GF-D8 (cell line): ENCODE measurements at places on chromosomes 1 and 21.

DNA sequence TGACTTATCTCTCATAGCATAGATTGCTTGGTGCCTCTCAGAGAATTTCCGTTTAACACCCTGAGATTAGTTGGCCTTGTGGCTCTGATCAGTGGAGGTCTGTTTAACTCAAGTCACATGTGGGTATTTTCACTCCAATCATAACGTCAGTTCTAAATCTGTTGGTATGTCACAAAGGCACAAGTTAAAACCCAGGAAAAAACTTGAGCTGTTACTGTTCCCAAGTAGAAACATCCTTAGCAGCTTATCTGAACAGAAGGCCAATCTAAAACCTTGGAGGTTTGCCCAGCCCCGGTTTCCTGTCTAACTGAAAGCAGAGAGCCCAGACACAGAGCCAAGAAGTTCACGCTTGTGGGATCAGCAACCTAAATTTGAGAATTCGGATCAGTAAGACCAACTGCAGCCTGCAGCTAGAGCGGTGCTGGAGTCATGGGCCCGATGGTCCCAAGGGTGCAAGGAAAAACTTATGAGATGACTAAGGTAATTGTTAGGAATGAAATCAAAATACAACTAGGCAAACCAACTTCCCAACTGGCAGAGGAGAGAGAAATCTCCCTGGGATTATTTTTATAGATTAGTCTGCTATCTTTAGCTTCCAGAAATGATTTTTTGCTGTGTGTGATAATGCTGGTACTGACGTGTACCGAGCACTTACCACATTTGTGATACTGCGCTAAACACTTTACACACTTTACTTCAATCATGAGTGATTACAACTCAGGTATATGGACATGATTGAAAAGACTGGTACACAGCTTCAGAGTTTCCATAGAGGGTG is 90.2 kb upstream of the C1orf21 start:
- DNase-seq = no peak

- no peak for DNase-seq
Observed at GRCh38 chr1:208724079-208724478, 479.9 kb upstream of the PLXNA2 start.

DNA sequence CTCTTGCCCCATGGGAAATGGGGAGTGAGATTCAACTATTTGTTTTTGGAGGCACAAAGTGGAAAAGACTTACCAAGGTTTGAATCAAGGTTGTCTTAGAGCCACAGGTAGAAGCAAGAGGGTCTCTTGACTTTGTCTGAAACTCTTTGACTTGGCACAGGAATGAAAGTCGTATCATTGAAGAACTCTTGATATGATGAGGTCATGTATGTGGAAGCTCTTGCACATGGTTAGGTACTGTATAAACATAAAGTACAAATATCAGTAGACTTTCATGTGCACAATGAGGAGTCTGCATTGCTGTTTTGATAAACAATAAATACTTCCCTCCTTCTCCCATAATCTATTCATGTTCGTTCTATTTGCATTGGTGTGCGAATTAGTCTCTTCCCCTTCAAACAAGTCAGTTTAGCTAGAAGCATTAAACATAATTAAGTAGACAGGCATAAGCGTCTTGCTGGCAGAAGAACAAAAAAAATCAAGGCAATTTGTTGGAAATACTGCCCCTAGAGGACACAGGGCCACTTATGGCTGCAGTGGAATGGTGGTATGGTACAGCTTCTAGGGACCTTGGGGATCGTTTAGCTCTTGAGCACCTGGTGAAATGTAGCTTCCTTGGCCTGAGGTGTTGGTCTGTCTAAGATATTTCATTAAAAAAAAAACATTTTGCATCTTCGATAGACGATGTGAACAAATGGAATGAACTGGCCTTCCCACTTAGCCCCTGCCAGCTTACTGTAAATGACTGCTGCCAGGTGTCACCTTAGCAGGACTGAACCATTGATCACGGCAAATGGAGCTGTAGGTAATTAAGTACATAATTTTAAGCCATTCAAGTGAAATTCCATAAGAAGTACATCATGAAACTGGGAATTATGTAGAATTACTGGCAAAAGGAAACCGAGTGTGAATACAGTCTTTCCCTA is 218.0 kb upstream of the GALNT2 start:
- DNase-seq = no peak

- DNase-seq = no peak
Observed at GRCh38 chr1:203173566-203173965, 2.1 kb downstream of the MYBPH start.

- no peak for DNase-seq
Observed at GRCh38 chr1:10802944-10803715, 6.7 kb upstream of the CASZ1 start.

GRCh38 chr1:224054012-224054411 is 59.9 kb upstream of the FBXO28 start:
- no peak for DNase-seq

DNA sequence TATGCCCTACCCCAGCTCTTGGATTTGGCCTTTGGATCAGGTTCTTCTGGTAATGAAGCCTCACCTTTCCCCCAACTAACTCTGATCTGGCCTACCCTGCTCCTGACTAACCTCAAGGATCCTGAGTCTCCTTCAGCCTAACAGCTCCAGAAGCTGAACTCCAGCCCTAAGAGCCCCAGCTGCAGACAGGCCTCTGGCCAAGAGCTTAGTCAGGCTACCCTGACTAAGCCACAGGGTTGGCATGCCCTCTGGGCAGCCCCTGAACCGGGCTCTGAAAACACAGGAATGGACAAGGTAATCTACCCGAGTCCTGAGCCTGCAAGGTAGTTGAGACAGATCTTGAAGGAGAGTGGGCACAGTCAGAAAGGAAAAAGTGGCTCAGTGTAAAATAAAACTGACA is 29.4 kb downstream of the COA7 start:
- no peak for DNase-seq

DNA sequence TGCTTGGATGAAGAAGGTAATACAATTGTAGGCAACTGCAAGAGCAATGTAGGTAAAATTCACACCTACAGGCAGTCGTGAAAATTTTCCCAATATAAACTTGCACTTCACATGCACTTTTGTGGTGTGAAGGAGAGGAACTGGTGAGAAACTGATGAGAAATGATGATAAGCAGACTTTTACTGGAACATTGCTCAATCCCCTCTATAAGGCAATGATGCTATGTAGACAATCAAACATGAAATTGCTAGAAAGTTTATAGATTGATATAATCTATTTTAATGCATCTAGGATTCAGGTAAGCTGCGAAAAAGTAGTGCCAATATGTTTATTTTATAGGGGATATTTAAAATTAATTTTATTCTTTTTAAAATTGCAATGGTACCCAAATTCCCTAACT is 802.2 kb downstream of the KCNT2 start:
- DNase-seq = no peak

GRCh38 chr1:91864017-91864700 is 21.8 kb downstream of the TGFBR3 start:
- no peak for DNase-seq

GRCh38 chr1:165449131-165449530 is 4.2 kb upstream of the RXRG start:
- no peak for DNase-seq

DNA sequence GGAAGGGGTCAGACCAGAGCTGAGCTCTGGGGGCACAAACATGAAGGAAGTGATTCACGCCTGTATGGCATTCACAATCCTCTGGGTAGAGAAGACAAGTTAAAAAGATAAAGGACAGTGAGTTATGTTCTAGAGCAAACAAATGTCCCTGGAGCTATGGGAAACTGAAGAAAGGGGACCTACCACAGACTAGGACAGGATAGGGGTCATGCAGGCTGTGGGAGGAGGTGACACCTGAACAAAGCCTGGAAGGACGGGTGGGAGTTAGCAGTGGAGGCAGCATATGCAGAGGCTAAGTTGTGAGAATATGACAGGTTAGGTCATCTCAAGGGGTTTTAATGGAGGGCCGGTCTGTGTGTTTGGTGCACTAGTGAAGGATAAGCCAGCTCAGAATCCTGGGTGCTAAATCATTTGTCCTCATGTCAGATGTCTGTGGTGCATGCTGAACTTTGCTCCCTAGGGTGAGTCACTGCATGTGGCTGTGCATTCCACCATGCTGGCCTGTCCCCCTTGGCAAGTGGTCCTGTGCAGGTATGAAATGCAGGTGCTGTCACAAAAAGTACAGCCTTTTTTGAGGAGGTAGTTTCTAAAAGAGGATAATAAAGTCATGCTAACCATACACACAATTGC is 28.5 kb downstream of the TNN start:
- DNase-seq = no peak

DNA sequence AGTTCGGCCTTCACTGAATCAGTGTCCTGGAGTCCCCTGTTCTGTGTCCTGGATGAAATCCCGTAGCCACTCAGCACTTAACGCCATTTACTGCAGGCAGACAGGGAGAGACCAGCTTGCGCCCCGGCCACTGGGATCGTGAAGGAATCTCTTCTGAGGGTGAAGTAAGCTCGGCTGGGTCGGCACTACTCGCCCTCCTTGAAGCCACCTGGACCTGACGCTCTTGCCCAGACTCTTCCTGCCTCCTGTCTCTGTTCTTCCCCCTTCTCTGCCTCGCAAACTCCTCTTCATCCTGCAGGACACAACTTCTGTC is 99.9 kb upstream of the ZBTB40 start:
- no peak for DNase-seq

- no peak for DNase-seq
Observed at GRCh38 chr21:14487490-14488432, 58.4 kb downstream of the SAMSN1 start.

GRCh38 chr21:45797338-45797737 is 153.8 kb downstream of the PCBP3 start:
- DNase-seq = no peak

DNA sequence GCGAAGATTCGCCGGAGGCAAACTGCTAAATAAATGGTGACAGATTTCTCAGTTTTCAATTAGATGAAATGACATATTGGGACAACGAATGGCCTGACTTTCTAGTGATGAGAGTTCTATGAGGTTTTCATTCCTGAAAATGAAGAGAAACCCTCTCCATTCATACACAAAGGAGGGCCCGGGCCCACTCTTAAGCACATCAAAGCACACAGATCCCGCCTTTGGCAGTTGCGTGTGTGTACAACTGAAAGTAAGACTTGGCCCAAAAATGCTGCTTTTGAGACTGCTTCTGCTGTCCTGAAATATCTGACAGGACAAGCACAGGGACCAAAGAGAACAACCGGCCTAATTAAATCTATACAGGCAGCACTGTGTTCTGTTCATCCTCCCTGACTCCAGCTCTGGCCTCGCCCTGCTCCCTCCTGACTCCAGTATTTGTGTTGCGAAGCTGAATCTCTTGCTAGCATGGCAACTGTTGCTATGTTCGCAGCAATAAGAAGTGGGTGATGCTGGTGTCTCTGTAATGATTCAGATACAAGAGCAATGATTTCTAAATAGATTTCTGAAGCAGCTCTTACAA is 7.4 kb downstream of the LRRC53 start:
- no peak for DNase-seq

- DNase-seq = no peak
Observed at GRCh38 chr1:232382671-232383070, 247.3 kb downstream of the SIPA1L2 start.

GRCh38 chr1:84603941-84604830 is 29.9 kb upstream of the CTBS start:
- no peak for DNase-seq

- no peak for DNase-seq
Observed at GRCh38 chr1:2215909-2216766, 12.0 kb upstream of the SKI start.

- no peak for DNase-seq
Observed at GRCh38 chr1:170198584-170198983, 52.8 kb downstream of the NTMT2 start.

GRCh38 chr1:248406721-248407692 is 4.2 kb downstream of the OR2T1 start:
- no peak for DNase-seq

DNA sequence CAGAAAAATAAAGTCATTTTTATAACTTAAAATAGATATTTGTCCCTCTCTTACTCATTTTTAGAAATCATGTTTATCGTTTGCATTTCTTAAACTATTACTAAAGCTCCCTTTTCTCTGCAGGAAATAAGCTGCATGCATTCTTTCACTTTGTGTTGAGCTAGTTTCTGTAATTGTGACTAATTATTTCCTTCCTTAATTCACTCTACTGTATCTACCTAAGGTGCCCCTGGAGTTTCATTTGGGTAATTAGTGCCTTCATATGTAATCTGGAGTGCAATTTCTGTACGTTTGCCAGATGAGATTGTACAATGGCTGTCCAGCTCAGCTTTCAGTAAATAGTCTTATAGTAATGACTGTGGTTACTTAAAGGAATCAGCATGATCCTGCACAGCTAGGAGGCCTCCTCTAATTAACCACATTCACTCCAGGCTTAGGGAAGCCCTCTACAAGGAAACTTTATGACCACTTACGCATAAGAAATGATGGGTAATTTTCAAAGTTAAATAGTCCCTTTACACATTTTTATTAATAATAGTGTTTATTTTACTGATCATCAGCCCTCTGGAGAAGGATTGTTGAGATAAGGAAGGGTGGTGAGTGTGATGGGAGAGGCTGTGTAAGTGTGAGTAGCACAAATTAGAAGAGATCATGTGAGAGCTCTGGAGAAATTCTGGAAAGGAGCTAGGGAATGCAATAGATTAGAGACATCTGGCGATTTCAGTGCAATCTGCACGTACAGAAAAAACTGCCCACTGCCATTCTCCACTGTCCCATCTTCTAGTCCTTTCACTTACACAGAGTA is 86.8 kb downstream of the LRRC8C start:
- DNase-seq = peak; percentile 54
